M059J (cell line): ENCODE measurements at places on chromosomes 5 and 9. TPM values are rescaled to one million over a fixed set of nuclear protein-coding genes. Genes with fewer than 3 reads are reported as not detected.

Gene C5orf22
- 30.3 and 41.6 TPM in 2 replicates for total RNA-seq

Gene OR1Q1
- total RNA-seq, result not detected in 2 replicates

Gene LCN15
- total RNA-seq, result not detected in 2 replicates

Gene PPP3R2
- total RNA-seq, result not detected in 2 replicates

Gene TRIM14
- total RNA-seq, result 59.0 and 78.0 TPM in 2 replicates

Gene RANBP17
- not detected in 2 replicates for total RNA-seq

Gene PCDHGB7
- total RNA-seq, result 7.1 and 7.7 TPM in 2 replicates

Gene SLC25A2
- total RNA-seq, result 0.05 TPM in 1 of 2 replicates, not detected in the other

Gene BRD3OS
- total RNA-seq, result 22.7 and 32.3 TPM in 2 replicates

Gene MCC
- total RNA-seq, result 1.9 and 4.6 TPM in 2 replicates

Gene MUSK
- 0.15 and 0.59 TPM in 2 replicates for total RNA-seq

Gene CIZ1
- total RNA-seq, result 50.2 and 52.4 TPM in 2 replicates

Gene C5
- total RNA-seq, result 3.4 and 5.6 TPM in 2 replicates

Gene C5orf46
- 5.9 and 10.0 TPM in 2 replicates for total RNA-seq

Gene SNCAIP
- total RNA-seq, result 0.39 and 0.44 TPM in 2 replicates

Gene ADRB2
- 6.6 and 8.0 TPM in 2 replicates for total RNA-seq
